Fibroblast of the aortic adventitia (primary cell): ENCODE measurements at places on chromosomes 3 and 15.
A peak's percentile ranks its signal among the peaks of the same experiment; 100 is the strongest.

DNA sequence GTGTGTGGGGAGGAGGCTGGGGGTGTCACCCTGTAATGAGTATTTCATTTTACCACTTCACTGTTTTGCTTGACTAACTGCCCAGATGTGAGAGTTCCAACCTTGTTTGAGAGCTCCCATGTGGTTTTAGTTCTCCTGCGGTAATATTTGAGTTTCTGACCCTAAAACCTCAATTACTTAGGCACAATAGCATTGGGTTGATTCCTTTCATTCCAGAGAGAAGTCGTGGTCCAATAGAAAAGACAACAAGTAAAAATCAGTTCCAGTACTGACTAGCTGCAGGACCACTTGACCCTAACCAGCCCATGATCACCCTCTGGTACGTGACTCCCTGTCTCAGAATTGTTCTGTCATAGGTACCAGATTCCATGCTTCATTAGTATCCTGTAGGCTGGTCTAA lies 630.4 kb downstream of the CADM2 start:
- peak; percentile 4 for DNase-seq

DNA sequence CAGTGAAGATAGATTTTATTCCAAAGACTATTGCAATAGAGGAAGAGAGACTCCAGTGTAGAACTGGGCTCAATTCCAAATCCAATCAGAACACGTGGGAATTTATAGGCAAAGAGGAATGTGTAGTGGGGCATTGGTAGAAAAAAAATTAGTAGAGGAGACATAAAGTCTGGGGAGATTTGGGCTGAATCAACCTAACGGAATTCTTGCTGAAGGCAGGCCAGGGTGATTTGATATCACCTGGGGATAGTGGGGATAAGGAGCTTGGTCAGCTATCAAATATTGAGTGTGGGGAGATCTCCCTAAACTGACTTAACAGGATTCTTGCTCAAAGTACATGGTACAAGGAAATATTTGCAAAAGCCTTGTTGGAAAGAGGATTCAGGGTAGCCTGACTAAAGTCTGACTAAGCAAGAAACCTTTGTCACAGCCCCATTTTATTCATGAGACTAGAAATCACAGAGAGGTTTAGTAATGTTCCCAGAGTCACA lies 29.6 kb downstream of the SST start:
- no peak for DNase-seq

DNA sequence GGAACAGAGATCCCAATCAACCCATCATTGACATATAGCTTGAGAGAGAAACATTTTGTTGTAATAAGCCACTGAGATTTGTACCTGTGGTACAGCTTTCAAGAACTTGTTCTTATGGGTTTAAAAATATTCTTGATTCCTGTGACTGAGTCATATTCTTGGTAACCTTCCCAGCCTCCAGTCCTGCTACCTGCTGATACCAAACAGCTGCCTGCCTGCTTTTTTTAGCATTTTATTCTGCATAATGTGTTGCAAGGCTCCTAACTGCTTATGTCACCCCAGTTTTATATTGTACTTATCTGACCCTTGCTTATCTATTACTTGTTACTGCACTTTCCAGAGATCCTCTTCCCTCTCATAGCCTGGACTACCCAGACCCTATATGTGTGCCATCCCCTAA lies 349.3 kb upstream of the SOX2 start:
- DNase-seq: peak; percentile 65

DNA sequence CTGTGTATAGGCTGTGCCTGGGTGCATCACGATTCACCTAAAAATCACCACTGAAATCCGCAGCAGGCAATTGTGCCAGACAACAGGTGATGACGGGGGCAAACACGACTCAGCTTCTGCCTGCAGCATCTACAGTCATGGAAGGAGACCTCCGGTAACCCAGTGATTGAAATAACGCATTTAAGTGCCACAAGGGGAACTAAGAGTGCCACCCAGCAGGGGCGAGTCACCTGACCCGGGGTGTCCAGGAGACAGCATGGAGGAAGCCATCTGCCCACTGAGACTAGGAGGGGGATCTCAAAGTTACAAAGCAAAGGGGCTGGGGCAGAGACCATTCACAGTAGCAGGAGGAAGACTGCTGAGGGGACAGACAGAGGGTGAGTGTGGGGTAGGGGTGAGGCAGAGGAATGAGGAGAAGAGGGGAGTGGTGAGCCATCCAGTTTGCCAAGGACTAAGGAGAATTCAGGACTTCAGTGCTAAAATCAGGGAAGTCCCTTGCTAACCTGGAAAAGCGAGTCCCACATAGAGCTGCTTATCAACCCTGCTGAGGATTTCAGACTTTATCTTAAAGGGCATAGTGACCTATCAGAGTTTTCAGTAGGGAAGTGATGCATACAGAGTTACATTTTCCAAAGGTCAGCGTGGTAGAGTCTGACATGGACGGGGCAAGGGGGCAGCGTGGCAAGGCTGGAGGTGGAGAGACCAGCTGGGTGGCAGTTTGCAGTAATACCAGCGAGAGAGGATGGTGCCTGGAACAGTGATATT lies 256.7 kb upstream of the HES1 start:
- DNase-seq: no peak

- DNase-seq: no peak
Measured at GRCh38 chr3:53493595-53493962, 832 bp upstream of the CACNA1D start.

DNA sequence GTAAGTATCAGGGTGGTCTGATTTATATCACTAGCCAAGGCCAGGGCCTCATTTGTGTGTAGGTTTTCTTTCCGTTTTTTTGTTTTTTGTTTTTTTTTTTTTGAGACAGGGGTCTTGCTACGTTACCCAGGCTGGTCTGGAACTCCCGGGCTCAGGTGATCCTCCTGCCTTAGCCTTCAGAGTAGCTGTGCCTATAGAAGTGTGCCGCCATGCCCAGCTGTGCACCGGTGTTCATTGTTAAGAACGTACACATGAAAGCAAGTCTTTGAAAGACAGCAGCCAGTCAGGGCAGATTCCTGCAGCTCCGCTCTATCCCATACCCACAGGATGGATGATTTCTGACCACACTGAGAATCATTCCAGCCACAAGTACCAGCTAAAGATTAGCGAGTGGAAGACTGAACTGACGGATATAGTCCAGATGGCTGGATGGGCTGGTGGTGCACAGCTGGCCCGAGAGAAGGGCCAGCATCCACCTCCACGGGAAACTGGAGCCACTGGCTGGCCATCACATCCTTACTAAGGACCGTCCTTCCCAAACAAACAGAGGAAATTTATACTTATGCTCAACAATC lies 95.4 kb downstream of the PCSK6 start:
- no peak for DNase-seq

DNA sequence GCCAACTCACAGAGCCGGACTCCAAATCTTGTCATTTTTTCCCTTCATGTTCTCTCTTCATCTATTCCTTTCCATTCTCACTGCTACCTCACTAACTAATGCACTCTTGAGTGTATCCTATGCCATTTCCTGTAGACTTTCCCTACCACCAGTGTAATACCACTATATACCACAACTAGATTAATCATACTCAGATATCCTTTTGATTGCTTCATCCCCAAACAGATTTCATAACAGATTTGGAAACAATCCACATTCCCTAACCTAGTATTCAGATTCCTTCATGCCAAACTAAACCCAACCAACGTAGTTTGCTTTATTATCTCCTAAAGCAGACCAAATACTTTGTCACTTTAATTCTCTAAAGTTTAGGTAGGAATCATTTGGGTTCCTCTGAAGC lies 2.6 kb upstream of the PLOD2 start:
- peak; percentile 99 for DNase-seq

DNA sequence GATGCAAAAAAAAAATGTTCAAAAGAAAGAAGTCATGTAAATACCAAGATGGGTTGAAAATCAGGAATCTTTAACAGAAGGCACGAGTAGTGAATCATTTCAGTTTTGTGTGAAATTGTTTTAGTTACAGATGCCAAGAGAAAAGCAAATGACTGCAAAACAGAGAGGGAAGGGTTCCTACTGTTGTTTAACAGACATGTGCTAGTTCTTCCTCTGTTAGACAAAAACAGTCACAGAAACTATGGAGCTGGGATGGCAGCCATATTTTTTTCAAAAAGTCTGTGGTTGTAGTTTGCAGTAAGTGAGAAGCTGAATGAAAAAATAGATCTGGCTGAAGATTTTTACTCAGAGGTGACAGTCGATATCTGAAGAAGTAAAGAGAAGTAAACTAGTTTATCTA lies 511.9 kb downstream of the ZIC1 start:
- peak; percentile 27 for DNase-seq

DNA sequence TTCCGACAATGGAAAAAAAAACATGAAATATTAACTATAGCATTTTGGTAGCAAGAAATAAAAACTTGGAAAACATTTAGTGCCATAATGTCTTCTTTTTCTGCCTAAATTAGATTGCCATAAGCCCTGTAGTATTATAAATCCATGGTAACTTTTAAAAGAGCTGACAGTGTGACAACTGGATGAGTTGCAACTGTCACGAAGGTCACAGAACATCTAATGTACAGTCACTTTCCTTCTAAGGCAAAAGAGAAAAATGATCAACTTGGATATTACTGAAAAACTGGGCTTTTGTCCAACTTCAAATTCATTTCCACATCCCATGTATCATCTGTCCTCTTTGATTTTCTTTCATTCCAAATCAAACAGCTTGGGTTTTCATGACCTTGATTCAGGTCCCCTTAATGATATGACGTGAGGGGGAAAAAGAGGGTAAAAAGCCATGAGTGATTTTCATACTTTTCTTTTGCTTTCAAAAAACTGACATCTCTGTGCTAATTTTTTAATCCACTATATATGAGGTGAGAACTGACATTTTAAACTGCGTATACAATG lies 602 bp downstream of the CPB1 start:
- no peak for DNase-seq

DNA sequence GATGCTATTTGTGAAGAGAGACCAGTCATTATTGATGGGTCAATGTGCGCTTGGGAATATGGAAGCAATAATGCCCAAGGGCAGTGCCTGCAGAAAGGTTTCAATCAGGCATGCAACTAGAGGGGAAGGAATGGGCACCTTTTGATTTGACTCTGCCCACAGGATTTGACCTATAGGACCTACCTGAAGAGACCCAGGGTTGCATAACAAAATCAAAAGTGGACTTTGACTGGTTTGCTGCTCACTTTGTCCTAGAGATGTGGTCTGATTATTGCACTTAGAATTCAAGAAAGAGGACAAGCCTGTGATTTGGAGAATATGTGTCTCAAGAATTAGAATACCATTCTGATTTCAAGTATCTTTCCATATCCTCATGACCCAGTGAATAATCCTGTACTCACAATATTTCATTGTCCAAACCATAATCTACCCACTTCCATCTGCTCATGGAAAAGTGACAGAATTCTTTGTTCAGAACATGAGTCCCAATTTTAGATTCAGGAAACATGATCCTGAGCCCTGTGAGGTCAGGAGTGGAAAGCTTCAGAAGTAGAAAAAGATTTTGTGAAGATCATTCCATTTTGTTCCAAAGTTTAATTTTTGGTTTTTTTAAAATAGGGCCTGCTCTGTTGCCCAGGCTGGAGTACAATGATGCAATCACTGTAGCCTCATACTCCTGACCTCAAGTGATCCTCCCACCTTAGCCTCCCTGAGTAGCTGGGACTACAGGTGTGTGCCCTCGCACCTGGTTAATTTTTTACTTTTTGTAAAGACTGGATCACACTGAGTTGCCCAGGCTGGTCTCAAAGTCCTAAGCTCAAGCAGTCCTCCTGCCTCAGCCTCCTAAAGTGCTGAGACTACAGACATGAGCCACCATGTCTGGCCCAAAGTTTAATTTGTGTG lies 151.3 kb upstream of the NR2E3 start:
- peak; percentile 27 for DNase-seq

DNA sequence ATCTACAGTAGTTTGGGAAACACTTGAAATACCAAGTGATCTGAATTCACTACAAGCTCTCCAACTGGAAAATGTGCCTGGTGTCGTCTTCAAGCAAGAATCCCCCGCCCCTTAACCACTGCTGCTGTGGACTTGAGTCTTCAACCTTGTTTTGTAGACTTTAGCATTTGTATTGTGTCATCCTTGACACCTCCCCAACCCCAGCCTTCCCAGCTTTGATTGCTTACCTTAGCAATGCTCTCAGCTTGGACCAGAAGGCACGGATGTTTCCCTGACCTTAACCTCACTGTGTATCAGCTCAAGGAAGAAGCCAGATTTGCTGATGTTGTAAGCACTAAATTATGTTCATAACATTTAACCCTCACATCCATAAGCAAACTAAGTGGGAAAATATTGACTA lies 146.4 kb downstream of the IGF1R start:
- DNase-seq: no peak

- no peak for DNase-seq
Measured at GRCh38 chr3:184016169-184016570, 1.5 kb downstream of the ABCC5 start.

GRCh38 chr3:46888705-46889104 lies 11.2 kb downstream of the PTH1R start:
- no peak for DNase-seq

DNA sequence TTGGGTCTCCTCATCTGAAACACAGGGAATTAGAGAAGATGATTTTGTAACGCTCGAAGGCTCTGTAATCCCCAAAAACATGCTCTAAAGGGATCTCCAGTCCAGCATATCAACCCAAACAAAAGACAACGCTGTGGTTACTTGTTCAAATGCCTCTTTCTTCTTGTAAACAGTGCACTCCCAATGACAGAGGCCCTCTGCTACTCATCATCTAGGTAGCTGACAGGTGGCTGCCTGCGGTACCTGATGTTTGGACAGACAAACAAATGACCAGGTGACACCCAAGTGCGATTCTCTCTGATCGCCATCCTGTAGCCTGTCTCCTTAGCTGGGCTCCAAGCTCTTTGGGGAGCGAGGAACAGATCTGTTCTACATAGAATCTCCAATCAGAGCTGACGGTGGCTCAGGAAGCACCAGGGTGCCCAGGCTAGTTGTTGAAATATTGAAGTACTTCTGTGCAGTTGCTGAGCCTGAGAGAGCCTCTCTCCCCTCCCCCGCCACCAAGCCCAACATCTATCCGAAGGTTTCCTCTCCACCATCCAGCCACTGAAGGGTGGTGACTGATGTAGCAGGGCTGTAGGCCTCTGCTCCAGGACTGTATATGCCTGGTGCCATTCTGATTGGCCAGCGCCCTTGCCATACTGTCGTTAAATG lies 238.7 kb downstream of the XXYLT1 start:
- no peak for DNase-seq

GRCh38 chr3:39502838-39503145 lies 35.3 kb downstream of the MOBP start:
- no peak for DNase-seq

DNA sequence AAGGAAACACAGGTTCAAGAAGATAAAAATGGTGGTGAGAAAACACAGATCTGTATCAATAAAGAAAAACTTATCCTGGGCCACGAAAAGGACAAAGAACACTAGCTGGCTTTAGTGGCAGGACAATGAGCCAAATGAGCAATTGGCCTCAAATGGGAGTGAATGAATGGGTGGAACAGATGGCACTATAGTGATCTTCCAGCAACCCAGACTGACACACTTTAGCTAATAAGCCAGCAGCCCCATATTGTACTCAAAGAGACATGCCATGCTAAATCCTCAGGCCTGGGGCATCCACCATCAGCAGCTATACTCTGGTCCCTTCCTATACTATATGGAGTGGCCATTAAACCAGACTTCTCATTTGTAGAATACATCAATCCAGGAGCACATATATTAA lies 60.0 kb upstream of the GADL1 start:
- no peak for DNase-seq

- DNase-seq: no peak
Measured at GRCh38 chr15:22815766-22816165, 22.7 kb upstream of the NIPA2 start.
